ENCODE measurements at places on chromosomes 5 and 9.

GRCh38 chr9:108606401-108606800 is 249.4 kb downstream of the ACTL7B start:
- no peak for DNase-seq

DNA sequence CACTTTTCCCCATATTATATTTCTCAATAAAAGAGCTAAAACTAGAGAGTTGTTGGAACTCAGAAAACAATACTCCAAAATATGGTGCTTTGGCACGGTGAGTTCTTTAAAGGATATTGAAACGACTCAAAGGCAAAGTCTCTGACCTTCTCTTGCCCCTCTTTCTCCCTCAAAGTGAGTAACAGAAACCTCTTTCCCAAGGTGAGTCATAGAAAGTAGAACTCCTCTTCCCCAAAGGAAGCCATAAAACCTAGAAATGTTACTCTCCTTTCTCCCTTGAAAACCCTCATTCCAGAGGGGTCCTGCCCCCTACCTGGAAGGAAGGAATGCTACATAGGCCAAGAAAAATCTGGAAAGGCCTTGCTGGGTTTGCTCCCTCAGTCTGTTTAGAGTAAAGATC is 47.5 kb downstream of the RAPGEF6 start:
- DNase-seq = no peak

- no peak for DNase-seq
Measured at GRCh38 chr9:126205845-126206498, 120.7 kb upstream of the MVB12B start.

DNA sequence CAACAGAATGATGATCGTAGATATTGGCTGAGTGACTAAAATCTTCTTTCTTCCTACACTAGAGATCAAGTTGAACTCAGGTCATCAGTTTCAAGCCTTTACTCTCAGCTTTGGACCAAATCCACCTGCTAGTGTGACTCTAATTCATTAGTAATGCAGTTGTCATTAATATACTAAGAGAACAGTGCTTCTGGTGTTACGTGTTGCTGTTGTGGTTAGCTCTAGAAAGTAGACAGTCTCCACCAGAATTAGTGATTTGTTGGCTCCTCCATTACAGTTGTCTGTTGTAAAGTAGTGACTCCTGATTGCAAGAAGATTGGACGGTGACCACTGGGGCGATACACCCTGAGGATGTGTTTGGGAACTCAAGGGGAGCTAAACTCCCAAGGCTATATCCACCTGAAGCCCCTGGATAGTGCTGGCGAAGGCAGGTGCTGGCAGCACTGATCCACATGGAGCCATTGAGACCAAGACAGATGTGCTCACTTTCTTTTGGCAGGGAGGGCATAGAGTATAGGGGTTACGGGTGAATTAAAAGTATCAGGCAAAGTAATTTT is 3.1 kb downstream of the CAMK4 start:
- peak; percentile 31 for DNase-seq

GRCh38 chr5:83133797-83134196 is 56.5 kb downstream of the XRCC4 start:
- DNase-seq = no peak

GRCh38 chr5:115284021-115284420 is 12.4 kb downstream of the CCDC112 start:
- no peak for DNase-seq
